Body of pancreas (tissue), 4 donors: ENCODE measurements at places on chromosomes 7 and 10. TPM values are rescaled to one million over a fixed set of nuclear protein-coding genes. Genes with fewer than 3 reads are reported as not detected.

FKBP9 gene
- 253 TPM for total RNA-seq

TAS2R3 gene
- not detected for total RNA-seq

IL15RA gene
- total RNA-seq = 14.3 TPM

DNA sequence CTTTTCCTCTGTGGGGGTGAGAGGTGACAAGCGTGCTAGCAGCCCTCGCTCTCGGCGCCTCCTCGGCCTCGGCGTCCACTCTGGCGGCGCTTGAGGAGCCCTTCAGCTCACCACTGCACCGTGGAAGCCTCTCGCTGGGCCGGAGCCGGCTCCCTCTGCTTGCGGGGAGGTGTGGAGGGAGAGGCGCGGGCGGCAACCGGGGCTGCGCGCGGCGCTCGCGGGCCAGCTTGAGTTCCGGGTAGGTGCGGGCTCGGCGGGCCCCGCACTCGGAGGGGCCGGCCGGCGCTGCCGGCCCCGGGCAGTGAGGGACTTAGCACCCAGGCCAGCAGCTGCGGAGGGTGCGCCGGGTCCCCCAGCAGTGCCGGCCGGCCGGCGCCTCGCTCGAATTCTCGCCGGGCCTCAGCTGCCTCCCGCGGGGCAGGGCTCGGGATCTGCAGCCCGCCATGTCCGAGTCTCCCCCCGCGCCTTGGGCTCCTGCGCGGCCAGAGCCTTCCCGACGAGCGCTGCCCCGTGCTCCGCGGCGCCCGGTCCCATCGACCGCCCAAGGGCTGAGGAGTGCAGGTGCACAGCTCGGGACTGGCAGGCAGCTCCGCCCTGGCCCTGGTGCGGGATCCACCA lies 352.8 kb upstream of the PODXL start:
- peaks cover 5% of the 10 kb centered on the region for H3K27me3 ChIP-seq
- H3K4me1 ChIP-seq = peaks cover 9% of the 10 kb centered on the region
- H3K4me3 ChIP-seq = no peak overlapping the region
- H3K36me3 ChIP-seq = no peaks in the 10 kb centered on the region
- peak; percentile 16 for DNase-seq

DNA sequence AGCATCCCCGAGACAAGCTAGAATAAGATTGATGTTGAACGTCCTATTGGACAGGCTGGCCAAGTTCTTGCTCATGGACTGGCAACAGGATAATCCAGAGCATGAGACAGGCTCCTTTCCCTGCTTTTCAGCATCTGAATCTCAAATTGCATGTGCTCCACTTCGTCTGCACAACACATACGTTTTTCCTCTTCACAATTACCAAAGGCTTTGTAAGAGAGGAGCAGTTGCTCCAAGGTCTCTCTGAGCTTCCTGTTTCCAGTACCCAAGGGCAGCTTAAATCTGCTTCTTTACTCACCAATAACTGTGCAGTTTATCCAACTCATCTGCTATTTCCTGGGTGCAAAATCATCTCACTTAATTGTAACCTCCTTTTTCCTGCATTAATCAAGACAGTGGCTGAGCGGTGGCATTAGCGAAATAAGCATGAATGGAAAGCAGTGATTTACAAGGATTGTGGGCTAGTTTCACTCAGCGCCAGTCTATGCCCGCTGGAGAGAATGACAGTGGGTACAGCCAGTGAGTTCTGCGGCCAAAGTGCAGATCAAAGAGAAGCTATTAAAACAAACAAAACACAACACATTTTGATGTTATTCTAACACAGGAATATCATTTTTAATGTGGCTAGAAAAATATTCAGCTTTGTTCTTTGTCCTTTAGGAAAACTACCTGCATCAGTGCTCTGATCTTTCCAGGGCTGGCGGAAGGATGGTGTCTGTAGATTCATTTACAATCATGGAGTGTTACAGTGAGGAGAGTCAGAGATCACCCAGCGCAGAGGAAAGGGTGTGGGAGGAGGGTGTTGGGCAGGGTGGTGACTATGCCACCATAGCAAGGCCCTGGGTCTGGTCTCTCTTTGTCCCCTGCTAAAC lies 79.8 kb downstream of the CHN2 start:
- peak overlapping the region; percentile 25 for H3K27ac ChIP-seq
- no peaks in the 10 kb centered on the region for H3K27me3 ChIP-seq
- no peak overlapping the region for H3K4me3 ChIP-seq

DNA sequence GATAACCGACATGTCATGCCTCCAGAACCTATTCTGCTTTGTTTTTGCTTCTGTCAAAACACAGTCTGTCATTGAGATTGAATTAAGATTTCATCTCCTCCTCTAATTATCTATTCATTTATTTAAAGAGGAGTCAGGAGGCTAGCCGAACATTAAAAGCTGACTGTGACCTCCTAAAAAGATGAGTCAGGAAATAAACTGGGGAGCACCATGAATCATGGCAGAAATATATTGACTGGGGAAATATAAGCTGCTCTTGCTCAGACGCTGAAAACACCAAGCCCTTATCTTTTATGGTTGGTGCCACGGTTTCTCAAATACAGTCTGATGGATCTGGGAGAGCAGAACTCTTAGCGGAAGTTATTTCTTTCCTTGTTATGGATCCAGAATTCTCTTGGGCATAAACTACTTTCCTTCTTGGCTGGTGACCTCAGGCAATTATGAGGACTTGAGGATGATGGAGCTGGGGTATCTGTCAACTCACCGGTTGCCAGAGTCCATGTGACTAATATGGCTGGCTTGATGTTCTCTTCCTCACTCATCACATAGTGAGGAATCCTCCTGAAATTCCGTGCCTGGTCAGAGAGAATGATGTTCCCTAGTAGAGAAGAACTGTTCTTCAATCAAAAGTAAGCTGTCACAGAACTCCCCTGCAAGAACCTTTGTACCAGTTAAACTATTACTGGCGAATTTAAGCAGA lies 307.6 kb upstream of the PHYHIPL start:
- H3K36me3 ChIP-seq = no peaks in the 10 kb centered on the region
- H3K27ac ChIP-seq = no peak overlapping the region
- no peaks in the 10 kb centered on the region for H3K27me3 ChIP-seq
- H3K4me3 ChIP-seq = no peak overlapping the region
- no peaks in the 10 kb centered on the region for H3K4me1 ChIP-seq

- H3K36me3 ChIP-seq = no peaks in the 10 kb centered on the region
- H3K27ac ChIP-seq = no peak overlapping the region
- no peak for DNase-seq
- H3K4me3 ChIP-seq = no peak overlapping the region
- no peaks in the 10 kb centered on the region for H3K4me1 ChIP-seq
Measured at GRCh38 chr10:24983946-24984345, 31.5 kb upstream of the PRTFDC1 start.

GRCh38 chr10:21264271-21264670 lies 261.2 kb downstream of the SKIDA1 start:
- DNase-seq = no peak
- H3K27ac ChIP-seq = no peak overlapping the region
- H3K4me3 ChIP-seq = no peak overlapping the region

- no peaks in the 10 kb centered on the region for H3K27me3 ChIP-seq
- H3K27ac ChIP-seq = no peak overlapping the region
- DNase-seq = no peak
- no peaks in the 10 kb centered on the region for H3K36me3 ChIP-seq
- H3K4me1 ChIP-seq = no peaks in the 10 kb centered on the region
Measured at GRCh38 chr7:158956805-158957509, 100.6 kb downstream of the DYNC2I1 start.

DNA sequence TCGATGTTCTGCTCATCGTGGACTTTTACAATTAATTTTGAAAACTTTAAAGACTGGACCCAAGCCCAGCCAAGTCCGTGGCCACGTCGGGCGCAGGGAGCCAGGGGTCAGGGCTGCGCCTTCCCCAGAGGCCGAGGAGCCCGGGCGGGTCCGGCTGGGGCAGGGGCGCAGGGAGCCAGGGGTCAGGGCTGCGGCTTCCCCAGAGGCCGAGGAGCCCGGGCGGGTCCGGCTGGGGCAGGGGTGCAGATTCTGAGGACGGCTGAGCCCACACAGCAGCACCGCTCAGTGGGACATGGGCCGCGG lies 75.2 kb downstream of the MICALL2 start:
- H3K4me3 ChIP-seq = no peak overlapping the region
- DNase-seq = no peak

DNA sequence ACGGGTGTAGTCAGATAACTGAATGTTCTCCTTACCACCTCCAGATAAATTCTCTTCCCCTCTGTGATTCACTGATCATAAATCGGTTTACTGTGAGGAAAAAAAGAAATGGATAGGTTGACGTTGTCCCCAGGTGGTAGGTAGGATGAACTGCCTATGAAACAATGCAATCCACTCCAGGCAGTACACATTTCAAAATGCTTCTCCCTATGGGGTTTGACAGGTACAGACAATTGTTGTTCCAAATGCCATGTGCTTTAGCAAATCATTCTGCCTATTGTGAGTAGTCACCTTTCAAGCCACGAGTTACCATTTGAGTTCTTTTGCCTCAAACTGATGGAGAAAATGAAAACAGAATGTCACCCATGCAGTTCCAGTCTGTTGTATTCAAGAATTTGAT lies 21.8 kb downstream of the VIM start:
- no peaks in the 10 kb centered on the region for H3K36me3 ChIP-seq
- no peaks in the 10 kb centered on the region for H3K4me1 ChIP-seq
- no peak overlapping the region for H3K27ac ChIP-seq
- DNase-seq = no peak
